ENCODE measurements at places on chromosomes 12 and 14. TPM values are rescaled to one million over a fixed set of nuclear protein-coding genes. Genes with fewer than 3 reads are reported as not detected.

GRCh38 chr14:36271939-36272907 is 48.2 kb downstream of the MBIP start:
- no peak for DNase-seq

DNA sequence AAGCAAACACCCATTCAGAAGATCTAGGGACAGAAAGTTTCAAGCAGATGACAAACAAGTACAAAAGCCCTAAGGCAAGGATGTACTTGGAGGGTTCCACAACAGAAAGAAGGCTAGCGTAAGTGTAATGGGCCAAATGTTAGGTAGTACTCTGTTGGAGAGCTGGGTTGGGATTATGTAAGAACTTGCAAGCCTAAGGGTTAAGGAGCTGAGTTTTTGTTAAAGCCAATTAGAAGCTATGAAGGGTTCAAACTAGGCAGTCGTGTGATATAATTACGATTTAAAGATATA is 41.4 kb downstream of the HECTD1 start:
- no peak for DNase-seq

DNA sequence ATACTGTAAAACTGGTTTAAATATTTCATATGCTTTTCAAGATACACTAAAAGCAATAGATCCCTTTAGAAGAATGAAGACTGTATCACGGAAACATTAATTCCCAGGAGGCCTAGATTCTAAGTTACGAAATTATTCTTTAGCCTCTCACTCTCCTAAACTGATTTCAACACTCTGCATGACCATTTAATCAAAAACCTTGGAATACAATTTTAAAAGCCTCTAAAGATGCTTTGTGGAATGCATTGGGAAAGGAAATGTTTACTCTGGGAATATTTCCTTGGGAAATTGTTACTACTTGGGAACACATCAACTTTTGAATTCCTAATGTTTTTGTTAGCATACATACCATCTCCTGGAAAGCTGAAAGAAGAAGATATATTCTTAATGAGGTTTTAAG is 255.7 kb upstream of the FAR2 start:
- no peak for DNase-seq

DNA sequence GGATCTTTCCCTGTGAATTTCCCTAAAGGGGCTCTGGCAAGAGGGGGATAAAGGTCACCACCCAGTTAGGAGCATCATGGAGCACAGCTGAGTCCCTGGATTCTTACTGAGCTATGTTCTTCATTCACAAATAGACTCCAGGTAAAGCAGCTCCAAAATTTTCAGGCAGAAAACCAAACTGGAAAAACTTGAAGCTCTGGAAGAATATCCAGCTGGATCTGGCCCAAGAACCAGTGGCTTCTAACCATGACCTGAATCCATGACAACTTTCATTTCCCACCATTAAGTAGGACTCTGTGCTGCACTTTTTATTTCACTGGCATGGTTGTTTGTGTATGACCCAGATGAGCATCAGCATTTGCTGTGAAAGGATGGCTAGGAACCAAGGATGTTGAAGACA is 180.4 kb upstream of the FKBP4 start:
- no peak for DNase-seq

GRCh38 chr12:105218434-105218833 is 17.5 kb downstream of the APPL2 start:
- DNase-seq: no peak

- DNase-seq: no peak
Measured at GRCh38 chr12:38386205-38386985, 69.8 kb downstream of the ALG10B start.

- no peak for DNase-seq
Measured at GRCh38 chr12:64457466-64457865, 5.5 kb downstream of the TBK1 start.

GRCh38 chr12:19095756-19096480 is 33.6 kb upstream of the PLEKHA5 start:
- DNase-seq: no peak

- no peak for DNase-seq
Measured at GRCh38 chr14:75537071-75537470, 14.8 kb downstream of the BATF start.

DNA sequence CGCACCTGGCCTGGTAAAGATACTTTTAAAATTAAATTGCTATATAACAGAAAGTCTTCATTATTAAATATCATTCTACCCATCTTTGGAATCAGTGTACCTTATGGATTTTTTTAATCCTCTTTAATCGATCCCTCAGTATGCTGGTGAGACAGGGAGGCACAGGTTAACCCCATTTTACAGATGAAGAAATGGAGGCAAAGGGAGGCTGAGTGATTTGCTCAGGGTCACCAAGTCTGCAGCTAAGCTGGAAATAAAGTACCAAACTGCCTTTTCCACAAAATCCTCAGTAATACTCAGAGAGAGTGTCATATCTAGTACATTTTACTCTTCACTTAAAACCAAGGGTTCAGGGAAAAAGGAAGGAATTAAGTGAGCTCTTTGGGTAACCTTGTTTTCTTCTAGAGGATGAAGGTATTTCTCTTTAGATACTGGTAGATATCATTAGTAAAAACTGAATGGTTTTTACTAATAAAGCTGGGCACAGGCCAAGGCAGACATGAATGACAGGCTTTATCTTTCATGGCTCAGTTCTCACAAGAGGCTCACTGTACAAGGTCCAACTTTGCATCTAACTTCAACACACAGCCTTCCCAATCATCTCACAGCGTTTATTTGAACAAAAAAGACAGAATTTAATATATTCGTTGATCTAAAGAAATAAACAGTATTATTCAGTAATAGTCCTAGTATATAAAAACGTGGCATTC is 35.3 kb upstream of the TTC7B start:
- DNase-seq: no peak

- DNase-seq: no peak
Measured at GRCh38 chr12:11880381-11880780, 190.4 kb upstream of the BCL2L14 start.

DNA sequence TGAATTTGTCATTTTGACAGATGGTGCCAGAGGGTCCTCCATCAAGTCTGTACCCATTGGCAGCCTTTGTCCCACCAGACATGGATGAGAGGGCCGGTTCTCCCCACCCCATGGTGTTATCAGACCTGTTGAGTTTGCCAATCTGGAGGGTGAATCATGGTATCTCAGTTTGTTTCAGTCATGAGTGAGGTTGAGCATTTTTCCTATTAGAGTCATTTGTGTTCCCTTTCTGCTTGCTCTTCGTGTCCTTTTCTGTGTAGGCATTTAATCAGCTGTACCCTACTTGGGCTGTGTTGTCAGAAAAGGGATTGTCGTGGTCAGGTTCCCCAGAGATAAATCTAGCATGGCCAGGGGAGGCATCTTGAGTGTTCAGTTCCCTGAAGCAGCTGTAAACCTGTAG is 30.5 kb downstream of the SLC24A4 start:
- DNase-seq: no peak

- no peak for DNase-seq
Measured at GRCh38 chr12:98402671-98403070, 112.7 kb upstream of the TMPO start.

- no peak for DNase-seq
Measured at GRCh38 chr12:4987076-4988046, 56.3 kb upstream of the KCNA5 start.

DNA sequence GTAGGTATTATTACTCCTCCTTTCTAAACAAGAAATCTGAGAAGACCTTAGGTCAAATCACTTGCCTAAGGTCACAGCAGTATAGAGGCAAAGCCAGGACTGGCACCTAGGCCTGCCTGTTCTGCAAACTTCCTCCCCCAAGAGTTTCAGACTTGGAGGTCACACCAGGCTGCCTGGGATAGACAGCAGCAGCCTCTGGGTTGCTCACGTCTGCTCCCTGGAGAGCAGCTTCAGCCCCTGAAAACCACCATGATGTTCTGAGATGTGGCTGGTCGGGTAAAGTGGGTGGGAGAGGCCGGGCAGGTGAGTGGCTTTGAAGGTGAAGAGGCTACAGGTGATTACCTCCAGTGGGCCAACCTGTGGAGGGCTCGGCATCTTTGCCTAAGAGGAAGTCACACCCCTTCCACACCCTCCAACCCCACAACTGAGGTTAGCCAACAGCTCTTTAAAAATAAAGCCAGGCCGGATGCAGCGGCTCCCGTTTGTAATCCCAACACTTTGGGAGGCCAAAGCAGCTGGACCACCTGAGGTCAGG is 37.0 kb upstream of the PNMA1 start:
- DNase-seq: no peak

- peak; percentile 3 for DNase-seq
Measured at GRCh38 chr14:100846309-100846859, 20.5 kb downstream of the MEG3 start.

LRRC10 gene
- 12.0 TPM for total RNA-seq

OAS2 gene
- total RNA-seq: 18.4 TPM

CLEC4E gene
- 0.81 TPM for total RNA-seq

RNASE4 gene
- total RNA-seq: 15.9 TPM

RHOJ gene
- total RNA-seq: 27.1 TPM

FAM181A gene
- total RNA-seq: not detected

IFNG-AS1 gene
- 1.0 TPM for total RNA-seq

HOXC10 gene
- not detected for total RNA-seq
